Activated CD8-positive, alpha-beta memory T cell treated with anti-CD3 and anti-CD28 coated beads for 24 hours (primary cell): ENCODE measurements at places on chromosomes 5 and 9.
A peak's percentile ranks its signal among the peaks of the same experiment; 100 is the strongest.

GRCh38 chr9:127786773-127787104 lies 905 bp downstream of the CDK9 start:
- DNase-seq = no peak

GRCh38 chr5:135930029-135930948 lies 24.5 kb downstream of the LECT2 start:
- no peak for DNase-seq

GRCh38 chr9:117882171-117882570 lies 178.0 kb downstream of the TLR4 start:
- no peak for DNase-seq

DNA sequence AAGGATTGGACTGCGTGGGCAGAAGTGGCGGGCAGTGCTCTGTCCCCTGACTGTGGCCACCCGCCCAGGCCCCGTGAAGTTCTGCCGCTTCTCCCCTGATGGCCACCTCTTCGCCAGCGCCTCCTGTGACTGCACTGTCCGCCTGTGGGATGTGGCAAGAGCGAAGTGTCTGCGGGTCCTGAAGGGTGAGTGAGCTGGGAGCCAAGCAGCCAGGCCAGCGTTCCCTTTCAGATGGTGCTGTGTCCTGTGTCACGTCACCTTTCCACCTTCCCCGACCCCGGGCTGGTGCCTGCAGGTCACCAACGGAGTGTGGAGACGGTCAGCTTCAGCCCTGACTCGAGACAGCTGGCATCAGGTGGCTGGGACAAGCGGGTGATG lies 2.3 kb downstream of the WDR38 start:
- no peak for DNase-seq

DNA sequence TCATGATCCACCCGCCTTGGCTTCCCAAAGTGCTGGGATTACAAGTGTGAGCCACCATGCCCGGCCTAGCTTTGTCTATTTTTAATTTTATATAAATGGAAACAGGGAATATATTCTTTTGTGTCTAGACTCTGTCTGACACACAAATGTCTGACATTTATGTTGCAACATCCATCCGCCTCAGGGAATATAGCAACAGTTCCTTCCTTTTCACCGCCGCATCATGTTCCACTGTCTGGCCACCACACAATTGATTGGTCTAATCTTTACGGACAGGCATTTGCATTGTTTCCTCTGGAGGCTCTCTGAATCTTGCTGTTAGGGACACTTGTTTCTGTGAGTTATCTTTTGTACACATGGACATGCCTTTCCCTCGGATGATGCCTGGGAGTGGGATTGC lies 20.1 kb upstream of the TBC1D9B start:
- peak; percentile 11 for DNase-seq

DNA sequence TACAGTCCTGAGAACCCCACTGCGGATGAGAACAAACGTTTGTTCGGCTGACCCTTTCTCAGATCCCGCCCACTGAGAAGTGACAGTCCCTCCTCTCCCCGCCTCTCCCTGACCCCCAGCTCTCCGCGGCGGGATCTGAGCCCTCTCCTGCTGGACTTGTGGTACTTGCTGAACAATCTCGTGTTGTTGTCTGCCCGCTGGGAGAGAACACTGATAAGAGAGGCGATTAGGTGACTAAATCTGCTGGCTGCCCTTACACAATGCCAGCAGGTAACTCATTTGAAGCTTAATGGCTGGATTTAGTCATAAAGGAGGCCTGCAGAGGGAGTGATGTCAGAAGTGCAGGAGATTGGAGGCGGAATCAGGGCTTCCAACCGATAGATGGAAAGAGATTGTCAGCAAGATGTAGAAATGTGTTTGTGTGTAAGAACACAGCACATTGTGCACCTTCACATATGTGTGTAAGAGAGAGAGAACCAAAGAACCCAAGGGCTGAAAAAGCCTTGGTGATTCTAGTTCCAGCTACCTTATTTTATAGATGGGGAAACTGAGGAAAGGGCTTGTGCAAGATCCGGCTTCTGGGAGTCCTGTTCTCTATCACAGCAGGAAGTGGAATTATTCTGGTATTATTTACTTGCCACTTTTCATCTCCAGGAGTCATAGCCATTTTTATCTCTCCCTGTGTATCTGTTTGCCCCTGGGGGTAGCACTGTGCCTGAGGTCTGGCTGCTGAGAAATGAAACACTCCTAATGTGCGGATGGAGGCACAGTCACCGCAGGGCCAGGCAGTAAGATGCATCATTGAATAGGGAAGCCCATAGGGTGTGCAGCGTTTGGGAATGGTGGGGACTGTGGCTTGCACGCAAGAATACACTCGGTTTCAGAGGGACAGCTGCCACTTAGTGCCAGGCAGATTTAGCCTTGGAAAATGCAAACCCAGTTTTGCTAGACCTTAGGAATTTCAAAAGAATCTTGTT lies 203.7 kb upstream of the MSX2 start:
- DNase-seq = no peak

DNA sequence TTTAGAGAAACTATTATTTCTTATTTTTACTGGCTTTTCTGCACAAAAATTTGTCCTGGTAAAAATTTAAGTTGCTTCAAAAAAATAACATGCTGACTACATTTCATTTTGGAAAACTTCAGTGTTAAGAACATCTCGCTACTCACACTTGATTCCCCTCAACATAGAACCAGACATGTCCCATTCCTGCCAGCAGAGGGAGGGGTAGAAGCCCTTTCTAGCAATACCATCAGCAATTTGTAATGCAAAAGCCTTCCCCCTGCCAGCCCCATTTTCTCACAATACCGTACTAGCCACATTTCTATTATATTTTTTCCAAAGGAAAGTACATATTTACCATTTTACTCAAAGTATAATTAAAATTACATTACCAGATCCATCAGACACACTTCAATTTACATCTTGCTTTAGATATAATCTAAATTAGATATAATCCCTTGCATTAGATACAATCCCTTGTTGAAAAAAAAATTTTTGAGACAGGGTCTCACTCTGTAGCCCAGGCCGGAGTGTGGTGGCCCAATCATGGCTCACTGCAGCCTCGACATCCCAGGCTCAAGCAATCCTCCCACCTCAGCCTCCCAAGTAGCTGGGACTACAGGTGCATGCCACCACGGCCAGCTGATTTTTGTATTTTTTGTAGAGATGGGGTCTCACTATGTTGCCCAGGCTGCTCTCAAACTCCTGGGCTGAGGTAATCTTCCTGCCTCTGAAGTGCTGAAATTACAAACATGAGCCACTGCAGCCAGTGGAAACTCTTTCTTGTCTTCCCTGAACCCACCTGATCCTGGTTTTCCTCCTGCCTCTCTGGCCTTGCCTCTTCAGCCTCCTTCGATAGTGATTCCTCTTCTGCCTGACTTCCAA lies 39.6 kb upstream of the IDNK start:
- no peak for DNase-seq

GRCh38 chr9:133642708-133643361 lies 6.7 kb downstream of the DBH start:
- DNase-seq = no peak

GRCh38 chr5:40834391-40834848 lies 602 bp downstream of the RPL37 start:
- DNase-seq = peak; percentile 73

DNA sequence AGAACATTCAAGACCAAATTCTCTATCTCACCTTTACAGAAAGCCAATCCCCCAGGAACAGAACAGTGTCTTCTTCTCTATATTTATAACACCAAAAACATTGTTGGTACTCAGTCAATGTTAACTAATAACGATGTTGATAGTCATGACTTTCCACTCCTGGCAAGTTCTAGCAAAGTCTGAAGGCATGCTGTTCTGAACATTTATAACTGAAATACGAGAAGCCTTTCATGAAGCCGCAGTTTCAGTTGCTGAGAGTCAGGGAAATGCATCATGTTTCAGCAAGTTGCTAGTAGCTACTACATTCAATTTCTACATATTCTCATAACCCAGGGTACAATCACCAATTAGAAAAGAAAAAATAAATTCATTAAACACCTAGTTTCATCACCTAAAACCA lies 301.4 kb downstream of the PDE4D start:
- DNase-seq = no peak

GRCh38 chr5:109987355-109987754 lies 297.6 kb downstream of the MAN2A1 start:
- no peak for DNase-seq

DNA sequence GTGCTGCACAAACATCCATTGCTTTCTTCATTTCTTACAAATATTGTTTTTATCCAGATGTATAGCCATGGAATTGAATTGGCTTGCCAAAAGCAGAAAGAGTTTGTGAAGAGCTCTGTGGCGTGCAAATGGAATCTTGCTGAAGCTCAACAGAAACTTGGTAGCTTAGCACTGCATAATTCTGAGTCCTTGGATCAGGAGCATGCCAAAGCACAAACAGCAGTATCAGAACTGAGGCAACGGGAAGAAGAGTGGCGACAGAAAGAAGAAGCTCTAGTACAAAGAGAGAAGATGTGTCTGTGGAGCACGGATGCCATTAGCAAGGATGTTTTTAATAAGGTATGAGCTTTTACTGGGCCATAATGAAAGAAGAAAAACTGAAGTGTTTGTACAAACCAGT lies 5.5 kb downstream of the CDC37L1 start:
- no peak for DNase-seq

DNA sequence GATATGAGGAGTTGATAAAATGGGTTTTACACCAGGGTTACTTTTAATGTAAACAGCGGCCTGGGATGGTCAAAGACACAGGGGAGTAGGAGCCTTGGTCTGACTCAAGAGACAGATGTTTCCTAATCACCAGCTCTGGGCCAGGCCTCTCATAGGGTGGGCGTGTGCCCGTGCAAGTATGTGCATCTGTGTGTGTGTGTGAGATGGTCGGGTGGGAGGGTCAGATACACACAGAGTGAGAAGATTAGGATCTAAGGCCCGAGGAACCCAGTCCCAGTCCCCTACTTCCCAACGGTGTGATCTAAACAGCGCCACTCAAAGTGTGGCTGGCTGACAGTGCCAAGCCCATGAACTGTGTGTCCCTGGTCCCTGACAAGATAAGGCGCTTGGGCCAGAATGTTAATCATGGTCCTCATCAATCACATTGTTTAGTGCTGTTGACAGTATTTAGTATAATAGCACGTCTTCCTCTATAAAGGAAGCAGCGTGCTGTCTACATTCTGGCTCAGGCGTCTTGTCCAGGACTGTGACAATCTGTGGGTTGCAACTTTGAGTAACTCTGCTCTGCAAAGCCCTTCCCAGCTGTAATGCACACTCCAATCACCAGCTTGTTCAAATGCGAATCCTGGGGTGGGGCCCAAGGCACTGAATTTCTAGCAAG lies 173.7 kb downstream of the DAB2IP start:
- DNase-seq = peak; percentile 38

GRCh38 chr9:17589771-17590170 lies 10.9 kb downstream of the SH3GL2 start:
- DNase-seq = no peak

DNA sequence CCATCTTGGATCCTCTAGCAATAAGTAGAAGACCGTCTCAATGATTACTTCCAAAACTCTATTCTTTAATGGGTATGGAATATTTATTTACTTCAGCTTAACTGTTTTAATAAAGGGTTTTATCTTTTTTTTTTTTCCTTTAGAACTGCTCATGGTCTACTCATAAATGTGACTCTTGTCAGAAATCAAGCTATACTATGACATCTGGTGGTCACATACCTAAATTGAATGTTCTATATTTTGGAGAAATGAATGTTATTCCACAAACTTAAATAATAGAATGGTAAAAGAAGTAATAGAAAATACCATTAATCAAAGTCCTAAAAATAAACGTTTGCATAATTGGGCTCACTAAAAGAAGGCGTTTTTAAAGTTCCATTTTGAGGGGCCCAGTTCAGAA lies 131.2 kb upstream of the PLCXD3 start:
- DNase-seq = no peak
